Upper lobe of left lung (tissue), 6 donors: ENCODE measurements at places on chromosomes 2 and 18. TPM values are rescaled to one million over a fixed set of nuclear protein-coding genes. Genes with fewer than 3 reads are reported as not detected.

GRCh38 chr2:1674276-1674675 lies 70.0 kb downstream of the PXDN start:
- H3K27me3 ChIP-seq, result no peaks in the 10 kb centered on the region
- H3K27ac ChIP-seq, result no peak overlapping the region
- H3K36me3 ChIP-seq, result peaks cover 40% of the 10 kb centered on the region
- H3K4me3 ChIP-seq, result no peak overlapping the region
- DNase-seq, result peak; percentile 19

DNA sequence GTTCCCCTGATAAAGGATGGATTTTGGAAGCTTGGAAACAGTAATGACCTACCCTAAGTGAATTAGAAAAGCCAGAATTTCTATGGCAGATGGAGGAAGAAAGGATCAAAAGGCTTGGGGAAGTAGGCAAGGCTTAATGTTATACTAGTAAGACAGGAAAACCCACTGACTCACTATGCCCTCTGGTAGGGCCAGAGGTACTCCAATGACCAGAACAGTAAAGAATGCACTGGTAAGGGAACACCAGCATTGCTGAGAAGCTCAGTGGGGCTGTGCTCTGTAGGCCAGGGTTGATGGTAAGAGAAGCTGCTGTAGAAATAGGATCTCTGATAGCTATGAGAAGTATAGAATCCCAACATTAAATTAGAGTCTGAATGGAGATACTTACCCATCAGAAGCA lies 126.4 kb downstream of the GFPT1 start:
- no peak for DNase-seq
- H3K27me3 ChIP-seq, result no peaks in the 10 kb centered on the region
- H3K4me1 ChIP-seq, result no peaks in the 10 kb centered on the region
- H3K36me3 ChIP-seq, result no peaks in the 10 kb centered on the region
- no peak overlapping the region for H3K4me3 ChIP-seq

- H3K36me3 ChIP-seq, result no peaks in the 10 kb centered on the region
- no peak for DNase-seq
- no peak overlapping the region for H3K4me3 ChIP-seq
- H3K27me3 ChIP-seq, result no peaks in the 10 kb centered on the region
Measured at GRCh38 chr2:39796134-39796533, 17.1 kb upstream of the THUMPD2 start.

CASP8 gene
- total RNA-seq, result 43.5 TPM

DNA sequence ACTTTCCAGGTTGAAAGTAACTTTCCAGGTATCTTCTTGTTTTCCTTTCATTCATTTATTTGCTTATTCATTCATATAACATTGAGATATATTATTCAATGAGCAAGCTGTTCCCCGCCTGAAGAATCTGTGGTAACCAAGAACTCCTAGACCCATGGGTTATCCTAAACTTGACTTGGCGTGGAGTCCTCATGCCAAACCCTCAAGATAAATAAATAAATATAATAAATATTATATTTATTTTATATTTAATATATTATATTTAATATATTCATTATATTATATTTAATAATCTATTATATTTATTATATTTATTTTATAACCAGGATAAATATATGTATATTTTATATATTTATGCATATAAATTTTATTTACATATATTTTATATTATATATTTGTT lies 674.8 kb downstream of the SUCLG1 start:
- no peaks in the 10 kb centered on the region for H3K4me1 ChIP-seq
- DNase-seq, result no peak
- H3K36me3 ChIP-seq, result no peaks in the 10 kb centered on the region

- no peak for DNase-seq
- no peak overlapping the region for H3K4me3 ChIP-seq
- no peak overlapping the region for H3K27ac ChIP-seq
Measured at GRCh38 chr18:56661360-56662062, 10.4 kb downstream of the WDR7 start.

DNA sequence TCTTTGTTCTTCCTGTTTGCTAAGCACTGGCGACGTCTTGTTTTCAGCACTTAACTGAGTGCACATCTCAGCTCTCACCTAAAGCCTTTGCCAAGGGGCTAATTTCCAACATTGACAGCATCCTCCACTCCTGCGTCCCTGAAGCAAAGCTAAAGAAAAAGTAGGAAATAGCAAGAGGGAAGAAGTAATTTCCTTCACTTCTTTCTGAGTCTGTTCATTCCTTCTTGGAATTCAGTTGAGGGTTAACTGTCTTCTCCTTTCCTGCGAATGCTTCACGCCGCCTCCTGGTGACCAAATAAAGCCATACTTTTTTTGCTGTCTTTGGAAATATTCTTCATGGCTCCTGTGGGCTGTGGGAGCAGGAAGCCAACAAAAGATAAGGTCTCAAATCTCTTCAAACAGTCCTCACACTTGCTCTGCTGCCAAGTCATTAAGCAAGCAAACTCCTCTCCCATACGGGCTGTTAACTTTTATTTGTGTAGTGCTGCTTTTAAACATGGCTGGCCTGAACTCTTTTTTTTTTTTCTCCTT lies 100.9 kb downstream of the DPP10 start:
- peak; percentile 21 for DNase-seq
- no peaks in the 10 kb centered on the region for H3K36me3 ChIP-seq
- H3K27ac ChIP-seq, result peak overlapping the region; percentile 1
- H3K4me1 ChIP-seq, result no peaks in the 10 kb centered on the region
- no peak overlapping the region for H3K4me3 ChIP-seq

DNA sequence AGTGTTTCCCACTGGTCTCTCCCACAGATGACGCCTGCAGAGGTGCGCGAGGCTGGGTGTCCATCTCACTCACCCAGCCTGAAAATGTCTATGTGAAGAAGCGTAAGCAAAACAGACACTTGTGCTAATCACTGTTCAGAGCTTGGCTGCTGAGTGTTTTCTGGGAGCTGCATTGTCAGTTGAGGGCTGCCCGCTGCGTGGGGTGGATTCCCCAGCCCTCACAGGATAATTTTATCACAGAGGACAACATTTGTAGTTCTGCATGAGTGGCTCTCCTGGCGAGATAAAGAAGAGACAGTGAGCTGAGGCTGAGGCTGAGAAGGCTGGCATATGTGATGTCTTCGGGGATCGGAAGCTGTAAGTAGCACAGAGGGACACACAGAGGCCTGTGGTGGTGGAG lies 16.2 kb upstream of the CAPN13 start:
- DNase-seq, result peak; percentile 5
- H3K27ac ChIP-seq, result no peak overlapping the region
- H3K4me1 ChIP-seq, result no peaks in the 10 kb centered on the region
- no peaks in the 10 kb centered on the region for H3K27me3 ChIP-seq

ATP8B1 gene
- 36.5 TPM for total RNA-seq

DNA sequence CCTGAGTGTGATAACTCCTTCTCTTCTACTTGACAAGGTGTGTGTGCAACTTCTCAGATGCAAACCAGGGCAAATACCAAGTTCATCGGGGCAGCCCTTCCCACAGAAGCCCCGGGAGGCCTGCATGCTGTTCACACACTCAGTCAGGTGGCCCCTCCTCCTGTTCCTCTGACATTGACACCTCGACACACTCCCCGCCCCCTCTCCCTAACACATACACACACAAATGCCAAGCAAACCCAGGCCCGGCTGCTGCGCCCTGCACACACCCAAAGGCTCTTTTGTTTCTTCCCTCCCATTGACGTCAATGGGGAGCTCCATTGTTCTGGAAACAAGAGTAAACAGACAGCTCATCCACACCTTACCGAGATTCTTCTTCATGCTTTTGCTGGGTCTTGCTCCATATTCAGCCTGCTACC lies 1.7 kb upstream of the PER2 start:
- no peaks in the 10 kb centered on the region for H3K36me3 ChIP-seq
- peaks cover 42% of the 10 kb centered on the region for H3K4me1 ChIP-seq
- no peak overlapping the region for H3K4me3 ChIP-seq
- peak overlapping the region; percentile 89 for H3K27ac ChIP-seq
- no peaks in the 10 kb centered on the region for H3K27me3 ChIP-seq

GRCh38 chr18:57980573-57981307 lies 63.3 kb upstream of the NEDD4L start:
- H3K27ac ChIP-seq, result peak overlapping the region; percentile 5
- H3K4me1 ChIP-seq, result peaks cover 4% of the 10 kb centered on the region
- H3K36me3 ChIP-seq, result no peaks in the 10 kb centered on the region
- no peak overlapping the region for H3K4me3 ChIP-seq

GRCh38 chr2:27996156-27996922 lies 105.8 kb downstream of the BABAM2 start:
- H3K27ac ChIP-seq, result no peak overlapping the region
- no peak for DNase-seq
- no peaks in the 10 kb centered on the region for H3K36me3 ChIP-seq

DNA sequence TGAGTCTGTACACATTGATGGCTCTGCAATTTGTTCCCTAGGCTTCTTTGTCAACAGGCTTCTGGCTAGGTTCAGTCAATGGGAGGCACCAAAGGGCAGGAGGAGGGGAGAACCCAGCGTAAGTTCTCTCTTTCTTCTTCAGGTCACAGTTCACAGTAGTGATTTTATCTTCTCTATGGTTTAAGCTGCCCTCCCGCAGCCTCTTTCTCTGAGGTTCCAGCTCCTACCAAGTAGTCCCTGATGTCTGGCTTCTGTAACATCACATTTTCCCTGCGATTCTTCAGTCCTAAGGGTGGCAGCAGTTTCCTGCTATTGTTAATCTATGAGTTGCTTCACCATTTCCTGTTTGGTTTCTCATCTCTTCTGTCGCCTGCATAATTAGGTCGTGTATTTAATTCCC lies 107.4 kb downstream of the CPO start:
- H3K4me1 ChIP-seq, result no peaks in the 10 kb centered on the region
- no peaks in the 10 kb centered on the region for H3K36me3 ChIP-seq
- H3K27me3 ChIP-seq, result no peaks in the 10 kb centered on the region
- DNase-seq, result no peak
- H3K4me3 ChIP-seq, result no peak overlapping the region

VWC2L gene
- total RNA-seq, result not detected

DNA sequence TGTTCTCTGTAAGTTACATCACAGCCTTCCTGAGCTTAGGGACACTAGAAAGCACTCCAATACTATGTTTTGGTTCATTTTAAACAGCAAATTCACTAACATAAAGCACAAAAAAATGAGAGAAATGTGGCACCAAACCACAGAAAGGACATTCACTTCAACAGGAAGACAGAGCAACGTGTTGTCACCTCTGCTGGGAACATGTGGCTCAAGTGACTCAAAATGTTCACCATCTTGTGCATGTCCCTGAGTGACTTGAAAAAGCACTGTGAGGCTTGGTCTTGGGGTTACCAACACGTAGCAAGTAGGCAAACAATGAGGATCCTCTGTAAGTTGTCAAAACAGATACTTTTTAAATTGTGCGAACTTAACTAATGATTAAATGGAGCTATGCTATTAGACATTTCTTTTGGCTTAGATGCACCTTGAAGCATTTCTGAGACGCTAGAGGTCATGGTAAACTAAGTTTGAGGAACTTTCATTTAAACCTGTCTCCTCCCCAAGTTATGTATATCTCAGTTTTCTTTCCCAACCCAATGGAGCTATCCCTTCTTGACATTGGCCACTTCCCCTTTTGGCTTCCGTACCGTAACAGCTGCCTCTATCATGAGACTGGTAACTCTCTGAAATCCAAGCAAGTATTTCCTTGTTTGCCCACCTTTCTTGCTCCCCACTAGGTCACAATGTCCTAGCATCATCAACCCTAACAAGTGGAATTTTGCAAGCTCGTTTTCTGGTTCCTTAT lies 14.0 kb upstream of the ST6GAL2 start:
- no peaks in the 10 kb centered on the region for H3K4me1 ChIP-seq
- H3K27ac ChIP-seq, result no peak overlapping the region

- no peaks in the 10 kb centered on the region for H3K4me1 ChIP-seq
- no peak overlapping the region for H3K4me3 ChIP-seq
- H3K27ac ChIP-seq, result no peak overlapping the region
- H3K27me3 ChIP-seq, result no peaks in the 10 kb centered on the region
- no peak for DNase-seq
Measured at GRCh38 chr2:205270689-205271088, 411.6 kb upstream of the NRP2 start.

GRCh38 chr2:167972746-167973145 lies 274.6 kb downstream of the STK39 start:
- H3K4me3 ChIP-seq, result no peak overlapping the region
- no peak for DNase-seq
- no peak overlapping the region for H3K27ac ChIP-seq
- no peaks in the 10 kb centered on the region for H3K4me1 ChIP-seq

DNA sequence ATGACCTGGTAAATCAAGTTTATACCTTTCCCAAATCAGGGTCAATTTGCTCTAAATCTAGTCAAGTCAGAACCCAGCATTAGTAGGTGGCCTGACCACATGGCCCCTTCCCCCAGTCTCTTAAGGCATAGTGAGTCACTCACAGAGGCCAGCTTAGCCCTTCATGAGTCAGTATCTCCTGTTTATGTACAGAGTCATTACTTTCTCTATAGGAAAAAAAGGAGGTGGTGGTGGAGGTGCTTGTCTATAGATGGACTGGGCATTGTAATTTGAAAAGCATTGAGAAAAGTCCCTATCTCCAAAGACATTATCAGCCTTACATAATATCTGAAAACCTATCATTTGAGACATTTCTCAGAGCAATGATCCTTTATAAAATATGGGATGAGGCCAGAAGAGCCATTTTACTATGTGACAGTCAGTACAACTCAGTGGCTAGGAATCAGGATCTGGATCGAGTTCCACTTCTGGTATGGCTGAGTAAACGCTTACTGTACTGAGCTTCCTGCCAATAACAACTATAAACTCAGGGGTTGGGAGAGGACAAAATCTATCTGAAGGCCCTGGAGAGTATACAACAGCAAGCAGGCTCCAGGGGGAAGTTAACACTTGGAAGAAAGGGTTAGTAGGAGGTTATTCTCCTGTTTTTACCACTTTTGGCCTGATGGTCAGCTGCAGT lies 22.5 kb upstream of the SIGLEC15 start:
- DNase-seq, result no peak
- H3K27me3 ChIP-seq, result no peaks in the 10 kb centered on the region
- H3K27ac ChIP-seq, result no peak overlapping the region
- H3K4me1 ChIP-seq, result no peaks in the 10 kb centered on the region
- H3K36me3 ChIP-seq, result no peaks in the 10 kb centered on the region
- no peak overlapping the region for H3K4me3 ChIP-seq

IL36B gene
- not detected for total RNA-seq

DNA sequence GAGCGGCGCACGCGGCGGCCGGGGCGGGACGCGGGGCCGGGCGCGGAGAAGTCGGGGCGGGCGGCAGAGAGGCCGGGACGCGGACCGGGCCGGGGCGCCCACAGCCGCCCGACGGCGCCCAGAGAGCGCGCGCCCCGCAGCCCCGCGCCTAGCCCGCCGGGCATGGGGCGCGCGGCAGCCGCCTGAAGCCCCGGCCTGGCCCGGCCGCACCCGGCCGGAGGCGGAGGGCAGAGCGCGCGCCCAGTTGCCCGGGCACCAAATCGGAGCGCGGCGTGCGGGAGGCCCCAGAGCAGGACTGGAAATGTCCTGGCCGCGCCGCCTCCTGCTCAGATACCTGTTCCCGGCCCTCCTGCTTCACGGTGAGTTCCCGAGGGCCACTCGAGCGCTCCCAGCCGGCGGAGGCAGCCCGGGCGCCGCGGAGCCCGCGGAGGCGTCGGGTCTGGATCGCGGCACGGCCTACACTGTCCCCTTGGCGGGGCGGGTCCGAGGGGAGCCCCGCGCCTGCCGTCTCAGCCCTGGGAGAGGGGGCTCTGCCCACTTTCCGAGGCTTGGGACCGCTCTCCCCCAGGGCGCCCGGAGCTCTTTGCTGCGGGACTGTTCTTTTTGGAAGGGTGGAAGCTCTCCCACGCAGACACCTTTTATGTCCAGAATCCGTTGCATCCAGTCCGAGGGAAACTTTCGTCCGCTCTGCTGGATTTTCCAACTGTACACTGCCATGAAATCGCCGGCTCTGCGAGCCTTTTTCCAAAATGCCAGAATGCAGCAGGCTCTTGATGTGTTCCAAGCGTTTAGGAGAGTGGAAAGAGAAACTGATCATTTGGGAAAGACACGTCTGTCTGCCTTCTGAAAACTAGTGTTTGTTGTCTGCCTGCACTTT lies 484 bp downstream of the APCDD1 start:
- peaks cover 34% of the 10 kb centered on the region for H3K4me1 ChIP-seq
- H3K27me3 ChIP-seq, result peaks cover 6% of the 10 kb centered on the region
- DNase-seq, result peak; percentile 89
- peak overlapping the region; percentile 58 for H3K4me3 ChIP-seq
